B cell (primary cell): ENCODE measurements at places on chromosomes 1 and 21. TPM values are rescaled to one million over a fixed set of nuclear protein-coding genes. Genes with fewer than 3 reads are reported as not detected.

Gene PSEN2
- total RNA-seq: 26.0 and 29.9 TPM in 2 replicates

Gene GJC2
- total RNA-seq: 0.30 and 0.61 TPM in 2 replicates

Gene BGLAP
- 7.4 and 8.3 TPM in 2 replicates for total RNA-seq

Gene LDLRAD1
- not detected in 2 replicates for total RNA-seq

Gene PDZK1
- total RNA-seq: 0.34 TPM in 1 of 2 replicates, not detected in the other

Gene FAM167B
- 4.1 and 5.4 TPM in 2 replicates for total RNA-seq

Gene NECTIN4
- not detected in 2 replicates for total RNA-seq

GRCh38 chr1:44261962-44262361 lies 48.7 kb downstream of the DMAP1 start:
- H3K4me1 ChIP-seq: peaks cover 4% of the 10 kb centered on the region
- H3K27me3 ChIP-seq: no peaks in the 10 kb centered on the region
- no peak overlapping the region for H3K4me3 ChIP-seq

GRCh38 chr1:110505596-110505995 lies 13.4 kb downstream of the KCNA10 start:
- no peak for DNase-seq
- no peak overlapping the region for H3K27ac ChIP-seq
- H3K4me3 ChIP-seq: no peak overlapping the region
- H3K36me3 ChIP-seq: no peaks in the 10 kb centered on the region

DNA sequence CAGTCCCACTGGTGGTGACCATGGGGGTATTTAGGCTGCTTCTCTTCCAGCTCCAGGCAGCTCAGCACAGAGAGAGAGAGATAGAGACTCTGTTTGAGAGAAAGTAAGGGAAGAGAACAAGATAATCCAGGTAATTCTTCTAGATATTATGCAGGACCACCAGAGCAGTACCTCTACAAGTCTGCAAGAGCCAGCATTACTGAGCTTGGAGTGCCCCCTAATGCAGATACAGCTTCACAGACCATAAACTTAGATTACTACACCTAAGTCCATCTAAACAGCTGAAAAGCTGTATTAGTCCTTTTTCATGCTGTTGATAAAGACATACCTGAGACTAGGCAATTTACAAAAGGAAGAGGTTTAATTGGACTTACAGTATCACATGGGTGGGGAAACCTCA lies 570.3 kb downstream of the LRRIQ3 start:
- H3K27ac ChIP-seq: no peak overlapping the region
- H3K27me3 ChIP-seq: no peaks in the 10 kb centered on the region
- H3K4me3 ChIP-seq: no peak overlapping the region
- peak; percentile 19 for DNase-seq
- H3K4me1 ChIP-seq: no peaks in the 10 kb centered on the region
- no peaks in the 10 kb centered on the region for H3K36me3 ChIP-seq

- H3K4me1 ChIP-seq: no peaks in the 10 kb centered on the region
- H3K4me3 ChIP-seq: no peak overlapping the region
- no peaks in the 10 kb centered on the region for H3K27me3 ChIP-seq
- H3K27ac ChIP-seq: no peak overlapping the region
- no peaks in the 10 kb centered on the region for H3K36me3 ChIP-seq
- DNase-seq: no peak
Observed at GRCh38 chr1:18444563-18444962, 36.2 kb upstream of the KLHDC7A start.

- H3K4me3 ChIP-seq: no peak overlapping the region
- no peaks in the 10 kb centered on the region for H3K36me3 ChIP-seq
- H3K4me1 ChIP-seq: no peaks in the 10 kb centered on the region
- no peak overlapping the region for H3K27ac ChIP-seq
- no peak for DNase-seq
- no peaks in the 10 kb centered on the region for H3K27me3 ChIP-seq
Observed at GRCh38 chr1:81208441-81208840, 592.3 kb upstream of the ADGRL2 start.
